ENCODE measurements at places on chromosomes 4 and X.

DNA sequence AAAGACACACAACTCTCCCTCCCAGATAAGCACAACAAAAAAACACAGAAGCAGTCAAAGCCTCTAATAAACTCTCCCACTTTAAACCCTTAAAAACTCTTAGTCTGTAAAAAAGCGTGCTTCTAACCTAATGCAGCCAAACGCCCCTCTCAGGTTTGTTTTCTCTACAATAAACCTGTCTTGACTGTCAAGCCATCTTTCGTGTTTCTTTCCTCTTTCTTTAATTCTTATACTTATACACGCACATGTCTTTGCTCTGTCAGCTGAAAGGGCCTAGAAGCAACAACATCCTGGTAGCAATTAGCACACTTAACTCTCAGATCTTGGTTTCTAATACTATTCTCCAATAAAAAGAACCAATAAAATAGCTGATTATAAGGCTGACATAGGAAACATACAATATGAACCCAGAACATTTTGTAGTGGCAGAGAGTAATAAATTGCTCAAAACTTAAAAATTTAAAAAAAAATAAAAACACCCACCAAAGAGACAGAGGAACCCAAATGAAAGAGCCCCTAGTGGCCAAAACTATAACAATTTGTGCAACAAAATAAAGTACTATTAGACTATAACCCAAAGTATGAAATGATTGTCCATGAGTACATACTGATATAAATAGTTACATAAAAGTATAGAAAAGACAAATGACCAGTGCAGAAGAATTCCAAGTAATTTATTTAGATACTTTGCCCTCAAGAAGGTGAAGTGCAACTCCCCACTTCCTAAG is 440.4 kb upstream of the ADGRL3 start:
- DNase-seq, result no peak

GRCh38 chrX:154526901-154527675 is 11.1 kb upstream of the FAM3A start:
- peak; percentile 89 for DNase-seq

DNA sequence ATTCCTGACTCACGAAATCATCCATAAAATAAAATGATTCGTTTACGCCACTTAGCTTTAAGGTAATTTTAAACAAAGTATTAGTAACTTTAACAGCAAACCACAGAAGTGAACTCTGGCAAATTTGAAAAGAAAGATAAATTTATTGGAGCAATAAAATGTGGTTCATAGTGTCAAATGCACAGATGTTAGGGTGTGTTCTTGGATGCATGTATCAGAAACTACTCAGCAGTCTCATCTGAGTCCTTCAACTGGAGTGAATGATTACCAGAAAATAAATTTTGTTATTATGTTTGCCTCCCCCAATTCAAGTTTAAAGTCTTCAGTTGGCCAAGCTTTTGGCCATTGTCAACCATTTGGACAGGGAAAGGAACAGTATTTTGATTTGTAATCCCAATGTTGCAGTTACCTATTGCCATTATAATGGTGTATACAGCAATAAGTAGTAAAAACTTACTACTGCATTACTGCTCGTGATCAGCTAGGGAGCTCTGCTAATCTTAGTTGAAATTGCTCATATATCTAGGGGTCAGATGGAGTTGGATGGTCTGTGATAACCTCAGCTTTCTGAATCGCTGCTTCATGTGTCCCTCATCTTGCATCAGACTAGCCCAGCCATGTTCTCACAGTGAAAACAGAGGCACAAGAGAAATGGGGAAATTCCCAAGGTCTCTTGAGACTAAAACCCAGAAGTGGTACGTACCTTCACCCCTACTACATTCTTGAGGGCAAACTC is 254.6 kb upstream of the KCNIP4 start:
- no peak for DNase-seq

DNA sequence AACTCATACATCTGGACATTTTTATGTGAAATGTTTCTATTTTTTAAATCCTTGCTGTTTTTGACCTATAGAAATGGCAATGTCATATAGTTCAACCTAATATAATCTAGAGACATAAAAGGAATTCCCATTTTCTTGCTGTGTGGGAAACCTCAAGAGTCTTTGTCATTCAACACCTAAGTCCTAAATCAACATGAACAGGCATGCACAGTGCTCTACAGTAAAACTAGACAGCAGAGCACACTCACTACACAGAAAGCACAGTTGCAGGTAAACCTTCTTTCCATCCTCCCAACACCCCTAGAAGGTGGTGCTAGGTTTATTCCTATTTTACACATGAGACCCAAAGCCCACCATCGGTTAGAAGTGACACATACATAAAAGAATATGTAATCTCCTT is 79.1 kb upstream of the C1QTNF7 start:
- no peak for DNase-seq

DNA sequence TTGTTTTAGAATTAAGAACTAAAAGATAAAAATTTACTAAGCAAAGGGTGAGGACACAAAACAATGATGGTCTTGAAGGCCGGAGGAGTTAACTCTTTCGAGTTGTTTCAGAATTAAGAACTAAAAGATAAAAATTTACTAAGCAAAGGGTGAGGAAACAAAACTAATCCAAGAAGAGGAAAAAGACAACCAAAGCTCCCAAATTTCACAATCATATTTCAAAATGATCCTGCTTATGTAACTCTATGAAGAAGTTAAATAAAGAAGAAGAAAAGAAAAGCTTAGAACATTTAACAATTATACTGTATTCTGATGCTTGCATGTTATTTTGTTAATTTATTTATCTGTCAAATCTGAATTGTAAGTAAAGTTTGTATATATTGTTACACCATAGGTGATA is 154.8 kb upstream of the SLIT2 start:
- DNase-seq, result no peak

DNA sequence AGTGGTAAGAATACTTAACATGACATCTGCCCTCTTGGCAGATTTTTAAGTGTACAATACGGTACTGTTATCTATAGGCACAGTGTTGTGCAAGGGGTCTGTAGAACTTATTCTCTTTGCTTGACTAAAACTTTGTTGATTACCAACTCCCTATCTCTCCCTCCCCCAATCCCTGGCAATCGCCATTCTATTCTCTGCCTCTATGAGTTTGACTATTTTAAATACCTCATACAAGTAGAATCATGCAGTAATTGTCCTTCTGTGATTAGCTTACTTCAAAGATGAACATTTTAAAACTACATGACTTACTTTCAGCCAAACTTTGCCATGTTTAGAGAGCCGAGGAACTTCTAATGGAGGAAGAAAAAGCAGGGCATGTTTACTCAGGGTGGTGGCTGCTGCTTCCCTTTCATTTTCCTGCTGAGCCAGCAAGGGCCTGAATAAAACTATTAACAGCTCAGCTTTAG is 62.4 kb downstream of the APOO start:
- DNase-seq, result no peak

- no peak for DNase-seq
Observed at GRCh38 chr4:55729351-55730279, 90.0 kb upstream of the EXOC1L start.

GRCh38 chr4:78005086-78005485 is 52.0 kb upstream of the FRAS1 start:
- DNase-seq, result no peak

DNA sequence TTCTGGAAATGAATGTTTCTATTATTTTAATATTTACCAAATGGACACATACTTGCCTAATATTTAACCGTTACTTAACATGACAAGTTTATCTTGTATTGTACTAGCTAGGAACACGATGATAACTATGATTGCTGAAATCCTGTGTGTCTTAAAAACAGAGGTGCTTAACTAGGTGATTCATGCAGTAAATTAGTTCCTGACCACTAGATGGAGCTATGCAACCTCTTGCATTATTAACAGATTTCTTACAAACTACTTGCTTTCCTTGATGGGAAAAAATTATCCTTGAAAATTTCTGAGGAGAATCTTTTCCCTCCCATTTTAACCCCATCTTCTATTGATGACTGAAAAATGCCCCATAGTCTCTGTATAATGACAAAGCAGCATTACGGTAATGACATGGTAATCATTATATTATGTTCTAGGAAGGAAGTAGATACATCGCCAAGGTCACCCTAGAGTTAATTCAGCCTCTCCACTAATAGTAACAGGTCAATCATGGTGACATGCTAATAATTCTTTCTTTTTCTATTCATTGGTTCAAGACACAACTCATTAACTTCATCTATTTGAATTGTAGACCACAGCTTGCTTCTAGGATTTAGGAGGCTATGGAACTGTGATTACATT is 844.2 kb downstream of the RAPGEF2 start:
- no peak for DNase-seq

- no peak for DNase-seq
Observed at GRCh38 chr4:36123906-36124305, 120.4 kb downstream of the ARAP2 start.

DNA sequence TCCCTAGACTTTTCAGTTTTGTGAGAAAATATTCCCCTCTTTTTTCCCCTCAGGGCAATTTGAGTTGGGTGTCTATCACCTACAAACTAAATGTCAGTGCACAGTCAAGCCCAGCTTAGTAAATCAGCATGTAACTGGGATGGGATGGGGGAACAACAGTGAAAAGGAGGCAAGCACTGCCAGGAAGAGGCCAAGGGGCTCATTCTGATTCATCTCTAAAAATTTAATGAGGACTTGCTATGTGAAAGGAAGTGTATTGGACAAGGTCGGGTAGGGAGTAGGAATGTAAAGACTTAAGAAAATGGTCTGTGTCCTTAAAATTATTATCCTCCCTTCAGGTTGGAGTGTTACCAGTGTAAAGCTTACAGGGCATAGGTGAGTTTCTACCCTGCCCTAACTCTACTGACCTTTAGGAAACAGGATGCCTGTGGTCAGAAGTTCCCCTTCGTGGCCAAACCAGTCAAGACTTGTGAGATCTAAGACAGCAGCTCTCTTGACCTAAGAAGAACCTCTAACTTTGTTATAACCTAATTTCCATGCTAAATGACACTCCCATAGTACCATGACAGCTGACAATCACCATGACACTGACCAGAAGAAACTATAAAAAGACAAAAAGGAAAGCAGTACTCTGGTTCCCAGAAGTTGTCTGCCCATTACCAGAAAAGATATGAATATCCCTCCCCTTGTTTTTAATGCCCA is 194.4 kb upstream of the LDB2 start:
- DNase-seq, result no peak
